ENCODE measurements at places on chromosomes 13 and 19.
A peak's percentile ranks its signal among the peaks of the same experiment; 100 is the strongest.

GRCh38 chr19:14061081-14061749 lies 661 bp downstream of the PALM3 start:
- H3K27me3 ChIP-seq = peaks cover 31% of the 10 kb centered on the region
- H3K4me3 ChIP-seq = no peak overlapping the region
- H3K27ac ChIP-seq = no peak overlapping the region
- no peaks in the 10 kb centered on the region for H3K36me3 ChIP-seq
- DNase-seq = no peak

DNA sequence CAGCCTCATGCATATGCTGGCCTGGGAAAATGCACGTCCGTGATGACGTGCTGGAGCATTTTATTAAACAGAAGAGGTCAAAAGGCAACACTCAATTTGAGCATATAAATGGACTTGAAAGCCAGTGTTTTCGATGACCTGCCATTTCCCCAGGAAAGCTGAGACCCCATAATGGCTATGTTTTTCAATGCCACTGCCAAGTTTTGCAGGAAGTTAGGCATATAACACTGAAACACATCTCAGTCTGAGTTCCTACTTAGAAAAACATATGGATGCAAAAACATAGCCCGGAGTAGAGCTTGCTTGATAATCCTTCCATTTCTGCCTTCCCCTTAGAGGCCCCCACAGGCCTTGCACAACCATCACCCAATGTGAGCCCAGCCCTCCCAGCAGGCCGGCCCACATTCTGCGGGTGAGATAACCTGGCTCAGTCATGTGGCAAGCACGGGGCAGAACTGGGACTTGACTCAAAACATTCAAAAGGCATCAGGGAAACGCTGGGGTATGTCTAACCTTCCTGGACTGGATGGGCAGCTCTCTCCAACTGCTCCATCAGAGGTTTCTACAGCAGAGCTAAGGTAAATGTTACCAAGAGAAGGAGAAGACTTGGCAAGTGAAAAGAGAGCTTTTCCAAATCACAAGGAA lies 24.9 kb downstream of the EPS15L1 start:
- peaks cover 9% of the 10 kb centered on the region for H3K36me3 ChIP-seq
- no peaks in the 10 kb centered on the region for H3K27me3 ChIP-seq
- H3K4me3 ChIP-seq = no peak overlapping the region

GRCh38 chr19:16228637-16229321 lies 31.1 kb downstream of the AP1M1 start:
- H3K4me3 ChIP-seq = no peak overlapping the region
- DNase-seq = no peak
- no peaks in the 10 kb centered on the region for H3K4me1 ChIP-seq
- no peaks in the 10 kb centered on the region for H3K27me3 ChIP-seq
- no peak overlapping the region for H3K27ac ChIP-seq

DNA sequence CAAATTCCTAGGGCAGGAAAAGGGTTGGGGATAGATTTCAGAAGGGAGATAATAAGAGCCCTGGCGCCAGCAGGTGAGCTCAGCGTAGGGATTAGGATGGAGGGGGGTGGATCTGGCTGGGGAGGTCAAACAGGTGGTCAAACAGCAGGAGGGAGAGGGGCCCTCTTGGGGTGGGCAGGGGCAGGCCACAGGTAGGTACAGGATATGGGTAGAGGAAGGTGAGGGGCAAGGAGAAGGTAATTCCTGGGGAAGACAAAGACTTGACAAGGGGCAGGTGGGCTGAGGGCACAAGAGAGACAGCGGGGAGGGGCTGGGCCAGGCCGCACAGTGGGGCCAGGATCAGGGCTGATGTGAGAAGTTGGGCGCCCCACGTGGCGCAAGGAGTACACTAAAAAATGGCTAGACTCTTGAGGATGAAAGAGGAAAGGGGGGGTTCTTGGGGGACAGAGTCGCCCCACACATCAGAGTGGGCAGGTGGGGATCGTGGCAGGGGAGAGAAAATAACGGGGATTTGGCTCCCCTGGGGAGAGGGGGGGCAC lies 713 bp downstream of the KRI1 start:
- peak overlapping the region; percentile 91 for H3K27ac ChIP-seq
- H3K27me3 ChIP-seq = no peaks in the 10 kb centered on the region
- DNase-seq = peak; percentile 77
- peaks cover 45% of the 10 kb centered on the region for H3K36me3 ChIP-seq

DNA sequence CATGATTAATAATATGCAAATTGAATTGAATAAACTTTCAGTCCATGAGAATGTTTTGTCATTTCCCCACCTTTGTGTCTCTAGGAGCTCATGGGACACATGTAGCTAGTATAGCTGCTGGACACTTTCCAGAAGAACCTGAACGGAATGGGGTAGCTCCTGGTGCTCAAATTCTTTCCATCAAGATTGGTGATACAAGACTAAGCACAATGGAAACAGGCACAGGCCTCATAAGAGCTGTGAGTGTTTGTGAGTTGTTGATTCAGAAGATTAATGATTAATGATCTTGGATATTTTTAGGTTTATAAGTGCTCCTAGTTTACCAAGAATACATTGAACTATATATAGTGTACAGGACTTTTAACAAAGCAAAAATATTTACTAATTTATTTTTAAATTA lies 30.1 kb downstream of the TPP2 start:
- H3K36me3 ChIP-seq = peaks cover 51% of the 10 kb centered on the region
- no peak overlapping the region for H3K4me3 ChIP-seq
- H3K27me3 ChIP-seq = no peaks in the 10 kb centered on the region
- no peak for DNase-seq

DNA sequence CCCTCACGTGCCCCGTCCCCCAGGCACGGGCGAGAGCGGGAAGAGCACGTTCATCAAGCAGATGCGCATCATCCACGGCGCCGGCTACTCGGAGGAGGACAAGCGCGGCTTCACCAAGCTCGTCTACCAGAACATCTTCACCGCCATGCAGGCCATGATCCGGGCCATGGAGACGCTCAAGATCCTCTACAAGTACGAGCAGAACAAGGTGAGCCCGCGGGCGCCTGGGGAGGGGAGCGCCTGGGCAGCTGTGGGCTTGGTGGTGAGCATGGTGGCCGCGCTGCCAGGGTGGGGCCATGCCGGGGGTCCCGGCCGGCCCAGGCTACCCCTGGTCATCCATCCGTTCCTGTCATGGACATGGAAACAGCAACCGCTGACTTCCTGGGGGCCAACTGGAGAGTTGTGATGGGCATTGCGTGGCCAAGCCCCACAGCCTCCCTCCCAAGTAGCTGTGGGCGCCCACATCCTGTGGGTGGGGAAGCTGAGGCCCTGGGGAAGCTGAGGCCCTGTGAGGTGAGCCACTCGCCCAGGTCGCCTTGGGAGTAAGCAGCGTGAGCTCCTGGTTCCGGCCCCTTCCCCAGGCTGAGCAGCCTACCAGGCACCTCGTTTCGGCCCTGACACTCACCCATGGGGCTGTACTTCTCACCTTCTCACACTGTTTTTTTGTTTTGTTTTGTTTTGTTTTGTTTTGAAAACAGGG lies 16.1 kb downstream of the GNA11 start:
- H3K4me3 ChIP-seq = no peak overlapping the region
- DNase-seq = no peak
- no peaks in the 10 kb centered on the region for H3K36me3 ChIP-seq
- H3K4me1 ChIP-seq = peaks cover 2% of the 10 kb centered on the region

- no peak overlapping the region for H3K27ac ChIP-seq
- H3K4me3 ChIP-seq = no peak overlapping the region
- no peaks in the 10 kb centered on the region for H3K27me3 ChIP-seq
- H3K36me3 ChIP-seq = no peaks in the 10 kb centered on the region
- no peaks in the 10 kb centered on the region for H3K4me1 ChIP-seq
- no peak for DNase-seq
These were observed 33.0 kb downstream of the LYL1 start for GRCh38 chr19:13069415-13070359.
